Suprapubic skin (tissue), 4 donors: ENCODE measurements at places on chromosomes 2 and 18. TPM values are rescaled to one million over a fixed set of nuclear protein-coding genes. Genes with fewer than 3 reads are reported as not detected.

GRCh38 chr2:101942851-101943250 is 48.9 kb upstream of the IL1R2 start:
- no peak for DNase-seq

DNA sequence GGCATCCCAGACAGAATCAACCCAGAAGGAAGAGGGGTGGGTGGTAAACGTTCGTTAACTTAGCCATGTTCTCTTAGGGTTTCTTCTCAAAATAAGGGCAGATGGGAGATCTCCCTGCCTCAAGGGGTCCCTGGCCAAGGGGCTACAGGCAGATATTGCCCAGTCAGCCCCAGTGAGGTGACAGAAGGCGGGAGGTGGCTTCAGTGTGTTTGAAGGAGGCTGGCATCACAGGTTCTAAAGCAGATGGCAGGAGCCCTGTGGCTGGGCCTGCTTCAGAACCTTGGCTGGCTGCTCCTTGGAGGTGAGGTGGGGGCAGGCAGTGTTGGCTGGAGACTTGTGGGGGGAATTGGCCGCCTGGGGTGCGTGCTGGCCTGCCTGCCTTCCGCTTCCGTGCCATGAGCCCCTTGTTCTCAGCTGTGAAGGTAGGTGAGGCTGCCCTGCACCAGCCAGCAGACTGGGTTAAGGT is 23.5 kb downstream of the HPCAL1 start:
- DNase-seq = no peak

- DNase-seq = no peak
Observed at GRCh38 chr2:73448856-73449255, 63.2 kb downstream of the ALMS1 start.

GRCh38 chr2:51697095-51697494 is 665.2 kb upstream of the NRXN1 start:
- DNase-seq = no peak

DNA sequence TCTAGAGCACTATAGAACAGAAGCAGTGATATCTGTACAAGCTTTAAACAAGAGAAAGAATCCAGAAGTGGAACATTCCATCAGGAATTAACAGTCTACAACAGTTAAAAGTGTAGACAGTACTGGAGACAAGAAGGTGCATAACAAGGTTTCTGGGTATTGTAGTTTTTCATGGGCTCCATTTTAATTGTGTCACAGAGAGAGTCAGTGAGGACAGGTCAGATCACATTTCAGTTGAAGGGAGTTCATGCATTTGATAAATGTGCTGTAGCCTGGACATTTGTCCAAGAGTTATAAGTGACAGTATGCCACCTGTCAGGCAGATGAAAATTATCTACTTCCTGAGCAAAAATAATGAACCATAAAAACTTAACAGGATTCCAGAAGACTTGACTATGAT is 328.6 kb downstream of the CNTNAP5 start:
- no peak for DNase-seq

GRCh38 chr2:205357732-205358131 is 324.6 kb upstream of the NRP2 start:
- DNase-seq = no peak

Gene MRPL30
- 19.4 TPM for total RNA-seq

DNA sequence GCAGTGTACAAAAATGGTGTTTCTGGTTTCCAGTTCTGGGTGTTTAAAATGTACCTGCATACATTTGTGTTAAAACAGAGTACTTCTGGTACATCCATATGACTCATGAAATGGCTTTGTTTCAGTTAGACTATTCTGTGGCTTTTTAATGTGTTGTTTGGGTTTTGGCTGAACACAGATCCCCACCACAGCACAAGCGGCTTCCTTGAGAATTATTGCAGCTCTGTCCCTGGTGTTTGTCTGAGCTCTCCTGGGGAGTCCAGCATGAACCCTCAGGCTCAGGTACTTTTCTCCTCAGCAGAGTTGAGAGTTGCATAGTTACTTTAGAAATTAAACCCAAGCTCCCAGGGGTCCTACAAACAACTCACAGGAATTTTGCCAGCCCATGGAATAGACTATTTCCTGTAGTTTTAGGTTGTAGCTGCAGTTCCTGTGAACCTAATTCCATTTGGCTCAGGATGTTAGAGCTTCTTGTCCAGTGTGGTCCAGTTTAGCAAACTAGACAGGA is 64.8 kb upstream of the EML6 start:
- DNase-seq = no peak

DNA sequence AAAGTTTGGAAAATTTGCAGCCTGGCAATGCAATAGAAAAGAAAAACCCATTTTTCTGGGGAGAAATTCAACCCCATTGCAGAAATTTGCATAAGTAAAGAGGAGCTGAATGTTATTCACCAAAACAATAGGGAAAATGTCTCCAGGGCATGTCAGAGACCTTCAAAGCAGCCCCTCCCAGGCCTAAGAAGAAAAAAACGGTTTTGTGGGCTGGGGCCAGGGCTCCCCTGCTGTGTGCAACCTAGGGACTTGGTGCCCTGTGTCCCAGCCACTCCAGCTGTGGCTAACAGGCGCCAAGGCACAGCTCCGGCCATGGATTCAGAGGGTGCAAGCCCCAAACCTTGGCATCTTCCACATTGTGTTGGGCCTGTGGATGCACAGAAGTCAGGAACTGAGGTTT is 224.5 kb downstream of the TXNL1 start:
- DNase-seq = no peak

- DNase-seq = no peak
Observed at GRCh38 chr18:25251068-25251467, 100.9 kb downstream of the ZNF521 start.

Gene MPP4
- not detected for total RNA-seq

Gene PRSS56
- not detected for total RNA-seq

Gene CCL20
- total RNA-seq = not detected

Gene EVX2
- total RNA-seq = not detected

DNA sequence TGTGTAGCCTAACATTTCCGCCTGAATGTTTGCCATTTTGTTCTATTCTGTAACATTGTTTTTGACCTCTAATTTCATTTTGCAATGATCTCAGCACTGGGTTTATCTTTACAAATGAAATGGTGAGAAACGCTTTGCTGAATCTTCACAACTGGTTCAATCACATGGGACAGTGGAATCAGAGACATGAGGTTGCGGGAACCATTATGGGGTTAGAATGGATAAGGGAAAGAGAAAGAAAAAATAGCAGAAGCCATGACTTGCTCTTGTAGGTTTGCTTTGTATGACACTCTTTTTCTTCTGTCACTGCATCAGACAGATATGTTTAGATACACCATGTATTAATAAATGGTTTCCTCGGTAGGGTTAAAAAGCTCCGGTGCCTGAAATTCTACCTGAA is 114.3 kb upstream of the PELI1 start:
- DNase-seq = no peak

GRCh38 chr18:63480476-63480875 is 3.7 kb downstream of the SERPINB5 start:
- DNase-seq = no peak

Gene PLEK
- total RNA-seq = 1.7 TPM

Gene C2orf80
- not detected for total RNA-seq

DNA sequence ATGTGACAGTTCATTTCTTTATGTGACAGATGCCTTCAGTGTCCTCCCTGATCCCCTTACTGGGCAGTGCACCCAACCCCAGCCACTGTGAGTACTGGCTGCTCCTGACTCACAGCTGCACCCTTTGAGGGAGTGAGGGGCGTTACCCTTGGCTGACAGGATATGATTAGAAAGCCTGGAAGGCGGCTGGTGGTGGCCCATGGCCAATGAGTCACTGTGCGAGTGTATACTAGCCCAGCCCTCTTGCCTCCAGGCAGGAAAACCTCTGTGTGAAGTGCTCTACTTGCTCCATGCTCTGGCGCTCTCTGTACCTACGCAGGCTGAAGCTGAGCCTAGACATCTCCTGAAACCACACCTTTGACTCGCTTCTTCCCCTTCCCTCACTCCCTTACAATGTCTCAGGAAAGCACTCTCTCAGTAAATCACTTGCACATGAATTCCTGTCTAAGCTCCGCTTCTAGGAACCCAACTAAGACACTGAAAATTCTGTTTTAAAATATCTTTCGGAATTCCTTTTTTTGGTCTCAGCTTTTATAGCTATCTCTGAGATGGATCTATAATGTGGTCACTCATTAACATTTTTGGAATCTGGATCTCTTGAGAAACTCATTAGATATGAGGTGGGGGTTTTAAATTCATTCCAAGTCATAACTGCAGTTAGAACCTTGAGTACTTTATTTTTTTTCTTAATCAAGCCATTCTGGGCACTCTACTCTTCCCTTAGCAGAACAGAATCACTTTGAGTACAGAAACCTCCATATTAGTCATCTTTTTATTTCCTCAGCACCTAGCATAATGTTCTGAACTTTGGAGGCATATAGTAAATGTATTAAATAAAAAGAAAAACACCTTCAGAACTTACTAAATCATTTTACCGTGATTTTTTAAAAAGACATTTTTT is 25.3 kb upstream of the STAM2 start:
- peak; percentile 96 for DNase-seq

- no peak for DNase-seq
Observed at GRCh38 chr18:1252936-1253335, 348.3 kb downstream of the ADCYAP1 start.

DNA sequence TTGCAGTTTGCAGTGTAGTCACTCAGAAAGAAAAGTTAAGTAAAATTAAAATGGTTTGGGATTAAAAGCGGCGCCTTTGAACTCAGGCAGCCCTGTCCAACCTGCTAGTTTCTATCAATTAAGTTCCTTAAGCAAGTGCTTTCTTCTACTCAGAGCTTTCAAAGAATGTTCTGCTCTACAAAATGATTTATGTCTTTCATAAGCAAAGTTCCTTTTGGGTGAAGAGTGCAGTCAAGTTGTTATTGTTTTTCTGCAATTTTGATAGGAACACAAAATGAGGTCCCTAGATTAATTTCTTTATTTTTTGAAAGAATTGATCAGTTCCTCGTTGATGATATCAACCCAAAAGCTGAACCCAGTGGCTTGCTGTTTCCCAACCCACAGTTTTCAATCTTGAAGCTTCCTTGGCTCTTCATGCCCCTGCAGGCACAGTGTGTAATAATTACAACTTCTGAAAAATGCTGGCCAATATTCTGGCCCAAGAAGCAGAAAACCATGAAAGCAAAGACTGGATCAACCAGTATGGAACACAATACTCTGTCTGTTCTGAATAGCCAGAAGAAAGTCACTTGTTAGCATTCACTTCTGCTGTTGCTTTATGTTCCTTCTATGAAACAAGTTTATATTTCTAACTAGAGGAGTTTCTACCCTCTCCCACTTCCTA is 89.1 kb downstream of the TGIF1 start:
- no peak for DNase-seq

Gene SFT2D3
- total RNA-seq = 12.7 TPM

- no peak for DNase-seq
Observed at GRCh38 chr2:234640657-234641056, 143.8 kb upstream of the ARL4C start.

- no peak for DNase-seq
Observed at GRCh38 chr2:38907743-38908562, 18.3 kb downstream of the ARHGEF33 start.

- no peak for DNase-seq
Observed at GRCh38 chr18:14947482-14948162, 199.7 kb downstream of the ANKRD30B start.

GRCh38 chr18:52060607-52061304 is 279.2 kb upstream of the DCC start:
- no peak for DNase-seq

- no peak for DNase-seq
Observed at GRCh38 chr18:59941331-59941730, 41.5 kb downstream of the PMAIP1 start.

Gene PLGLB1
- 6.7 TPM for total RNA-seq

GRCh38 chr2:2188344-2188920 is 142.6 kb downstream of the MYT1L start:
- no peak for DNase-seq

Gene TRIM43B
- total RNA-seq = not detected

DNA sequence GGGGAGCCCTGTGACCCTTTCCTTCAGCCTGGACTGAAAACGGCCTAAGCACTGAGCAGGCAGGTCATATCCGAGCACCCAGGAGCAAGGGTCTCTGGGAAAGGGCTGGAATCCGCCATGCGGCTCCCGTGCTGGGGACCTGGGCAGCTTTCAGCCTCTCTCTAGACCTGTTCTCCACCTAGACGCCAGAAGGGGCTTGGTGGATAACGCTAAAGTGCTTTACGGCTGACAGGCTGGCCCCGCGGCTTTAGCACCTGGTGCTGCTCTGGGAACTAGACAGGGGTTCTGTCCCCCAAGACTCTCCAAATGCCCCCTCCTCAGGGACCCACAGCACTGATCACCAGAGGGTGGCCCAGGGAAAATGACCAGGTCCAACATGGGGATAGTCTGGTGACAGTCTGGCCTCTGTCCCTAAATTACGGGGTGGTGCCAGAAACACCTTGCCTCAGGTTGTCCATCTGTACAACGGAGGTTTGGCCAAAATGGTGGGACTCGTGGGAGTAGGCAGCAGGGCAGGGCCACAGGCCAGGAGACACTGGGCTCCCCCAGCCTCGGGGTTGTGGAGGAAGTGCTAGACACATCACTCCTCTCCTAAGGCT is 13.0 kb downstream of the SDC1 start:
- DNase-seq = no peak

DNA sequence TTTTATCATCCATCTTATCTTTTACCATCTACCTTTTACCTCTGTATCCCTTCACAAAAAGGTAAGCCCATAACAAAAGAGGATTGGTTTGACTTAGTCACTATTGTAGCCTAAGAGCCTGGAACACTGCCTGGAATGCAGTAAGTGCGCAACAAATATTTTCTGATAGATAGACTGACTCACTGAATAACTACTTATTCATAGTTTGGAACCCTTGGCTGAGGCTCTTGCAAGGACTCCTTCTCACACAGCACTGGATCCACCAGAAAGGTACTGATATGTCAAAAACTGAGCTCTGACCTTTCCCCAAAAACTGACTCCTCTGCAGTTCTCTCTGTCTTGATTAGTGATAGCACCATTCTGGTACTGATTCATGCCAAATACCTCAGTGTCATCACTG is 426.7 kb downstream of the SETBP1 start:
- DNase-seq = no peak

Gene MAPRE2
- total RNA-seq = 34.1 TPM

DNA sequence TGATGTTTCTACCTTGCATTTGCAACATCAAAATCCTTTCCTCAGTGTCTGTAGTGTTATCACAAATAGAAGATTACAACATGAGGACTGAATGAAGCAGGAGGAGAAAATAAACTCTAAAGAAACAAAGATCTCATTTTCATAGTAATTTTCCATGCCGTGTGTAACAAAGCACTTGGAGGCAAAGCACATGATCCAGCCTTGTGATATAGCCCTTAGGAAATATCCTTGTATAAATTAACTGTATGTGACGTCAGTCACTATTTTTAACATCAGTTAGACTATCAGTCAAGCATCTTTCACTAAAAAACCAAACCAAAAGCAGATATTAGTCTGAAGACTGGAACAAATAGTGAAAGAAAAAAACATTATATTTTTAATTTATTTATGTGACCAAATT is 492.1 kb upstream of the CNTNAP5 start:
- no peak for DNase-seq

- DNase-seq = no peak
Observed at GRCh38 chr18:72640557-72640956, 96.4 kb upstream of the CBLN2 start.

- no peak for DNase-seq
Observed at GRCh38 chr18:69838620-69839411, 108.9 kb downstream of the CD226 start.

- no peak for DNase-seq
Observed at GRCh38 chr2:137951586-137951985, 12.7 kb upstream of the HNMT start.

Gene PAX3
- total RNA-seq = 6.1 TPM

GRCh38 chr2:113809076-113809736 is 52.8 kb upstream of the SLC35F5 start:
- no peak for DNase-seq
